ENCODE measurements at places on chromosomes 16 and 17.

- DNase-seq = no peak
Observed at GRCh38 chr16:74651841-74652240, 14.8 kb downstream of the RFWD3 start.

DNA sequence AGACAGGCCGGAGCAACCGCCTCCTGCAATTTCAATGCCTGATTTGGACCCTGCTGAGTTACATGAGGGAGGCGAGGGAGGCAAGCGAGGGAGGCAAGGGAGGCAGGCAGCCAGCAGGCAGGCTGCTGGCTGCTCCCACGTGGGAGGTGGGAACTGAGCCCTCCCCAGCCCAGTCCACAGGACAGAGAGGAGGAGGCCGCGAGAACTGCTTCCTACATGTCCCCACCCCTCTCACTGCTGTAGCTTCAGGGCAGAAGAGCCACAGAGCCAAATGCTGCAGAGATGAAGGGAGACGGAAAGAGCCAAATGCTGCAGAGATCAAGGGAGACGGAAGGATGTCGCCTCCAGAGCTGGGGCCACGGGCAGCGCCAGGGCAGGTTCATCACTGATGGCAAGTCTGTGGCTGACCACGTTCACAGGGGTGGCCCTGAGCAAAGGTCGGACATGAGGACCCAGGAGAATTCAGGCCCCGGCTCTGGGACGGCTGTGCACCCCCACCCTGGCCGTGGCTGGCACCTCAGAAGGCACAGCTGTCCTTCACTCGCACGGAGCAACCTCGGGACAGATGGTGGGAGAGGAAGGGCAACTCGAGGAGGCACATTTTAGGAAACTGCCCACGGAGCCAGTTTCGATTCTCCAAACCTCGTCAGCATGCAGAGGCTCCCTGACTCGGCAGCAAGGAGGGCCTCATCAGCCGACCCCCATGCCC, 21.5 kb downstream of the RPH3AL start:
- DNase-seq = no peak

GRCh38 chr16:12340151-12340733, 363.7 kb downstream of the SNX29 start:
- DNase-seq = no peak

GRCh38 chr16:68399456-68399855, 48.9 kb downstream of the SMPD3 start:
- no peak for DNase-seq

DNA sequence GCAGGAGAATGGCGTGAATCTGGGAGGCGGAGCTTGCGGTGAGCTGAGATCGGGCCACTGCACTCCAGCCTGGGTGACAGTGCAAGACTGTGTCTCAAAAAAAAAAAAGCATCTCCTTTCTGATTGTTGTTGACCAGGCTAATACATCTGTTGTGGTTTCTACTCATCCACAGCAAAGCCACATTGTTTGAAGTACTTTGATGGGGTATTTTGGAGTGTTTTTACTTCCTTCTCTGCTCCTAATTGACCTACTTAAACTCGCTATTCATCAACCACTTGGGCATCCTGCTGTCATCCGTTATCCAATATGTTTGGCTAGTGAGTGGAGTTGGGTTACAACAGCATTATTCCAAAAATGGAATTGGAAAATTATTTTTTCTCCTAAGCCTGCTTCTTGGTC, 3.5 kb upstream of the CDC27 start:
- no peak for DNase-seq

DNA sequence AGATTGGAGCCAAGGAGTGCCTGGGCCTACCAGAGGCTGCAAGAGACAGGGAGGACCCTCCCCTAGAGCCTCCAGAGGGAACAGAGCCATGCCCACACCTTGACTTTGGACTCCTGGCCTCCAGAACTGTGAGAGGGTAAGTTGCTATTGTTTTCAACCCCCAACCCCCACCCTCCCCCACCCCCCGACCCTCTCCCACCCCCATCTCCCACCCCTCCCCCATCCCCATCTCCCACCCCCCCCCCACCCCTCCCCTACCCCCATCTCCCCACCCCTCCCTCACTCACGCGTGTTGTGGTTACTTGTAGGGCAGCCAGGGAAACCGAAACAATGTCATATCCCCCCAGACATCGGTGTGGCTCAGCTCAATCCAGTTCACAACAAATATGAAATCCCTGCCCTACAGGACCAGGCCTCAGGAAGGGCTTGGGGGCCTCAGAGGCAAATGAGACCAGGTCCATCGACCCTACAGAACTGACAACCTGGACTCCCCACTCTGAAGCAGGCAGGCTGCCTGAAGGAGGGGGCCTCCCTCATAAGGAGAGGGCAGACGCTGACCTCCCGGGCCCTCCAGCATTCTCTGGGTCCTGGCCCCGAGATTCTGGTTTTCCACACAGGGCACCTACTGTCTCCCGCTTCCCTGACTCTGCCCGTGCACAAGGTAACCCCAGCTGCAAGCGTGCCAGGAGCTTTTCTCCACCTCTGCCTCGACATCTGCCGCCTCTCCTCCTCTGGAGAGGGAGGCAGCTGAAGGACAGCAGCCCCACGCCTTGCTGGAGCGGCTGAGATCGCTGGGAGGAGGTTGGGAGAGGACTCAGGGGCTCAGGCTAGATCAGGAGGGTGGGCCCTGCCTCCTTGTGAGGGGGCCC, 3.0 kb upstream of the ZCCHC14 start:
- DNase-seq = no peak

- DNase-seq = no peak
Observed at GRCh38 chr16:46862555-46863447, 21.4 kb upstream of the GPT2 start.

DNA sequence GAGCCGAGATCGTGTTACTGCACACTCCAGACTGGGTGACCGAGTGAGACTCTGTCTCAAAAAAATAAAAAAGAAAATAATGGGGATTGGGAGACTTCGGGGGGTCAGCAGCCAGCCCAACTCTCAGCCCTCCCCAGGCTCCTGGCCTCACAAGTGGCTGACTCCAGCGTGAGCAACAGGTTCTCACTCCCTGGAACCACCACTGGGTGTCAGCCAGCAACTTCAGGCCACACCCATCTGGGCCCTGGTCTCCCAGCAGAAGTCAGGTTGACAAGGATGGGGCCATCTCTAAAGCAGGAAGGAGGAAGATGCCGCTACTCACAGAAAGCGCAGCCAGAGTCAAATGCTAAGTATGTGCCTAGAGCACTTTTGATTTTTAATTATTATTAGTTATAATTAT, 139.4 kb downstream of the C16orf78 start:
- no peak for DNase-seq

GRCh38 chr17:68613739-68614298, 12.7 kb upstream of the FAM20A start:
- DNase-seq = no peak

DNA sequence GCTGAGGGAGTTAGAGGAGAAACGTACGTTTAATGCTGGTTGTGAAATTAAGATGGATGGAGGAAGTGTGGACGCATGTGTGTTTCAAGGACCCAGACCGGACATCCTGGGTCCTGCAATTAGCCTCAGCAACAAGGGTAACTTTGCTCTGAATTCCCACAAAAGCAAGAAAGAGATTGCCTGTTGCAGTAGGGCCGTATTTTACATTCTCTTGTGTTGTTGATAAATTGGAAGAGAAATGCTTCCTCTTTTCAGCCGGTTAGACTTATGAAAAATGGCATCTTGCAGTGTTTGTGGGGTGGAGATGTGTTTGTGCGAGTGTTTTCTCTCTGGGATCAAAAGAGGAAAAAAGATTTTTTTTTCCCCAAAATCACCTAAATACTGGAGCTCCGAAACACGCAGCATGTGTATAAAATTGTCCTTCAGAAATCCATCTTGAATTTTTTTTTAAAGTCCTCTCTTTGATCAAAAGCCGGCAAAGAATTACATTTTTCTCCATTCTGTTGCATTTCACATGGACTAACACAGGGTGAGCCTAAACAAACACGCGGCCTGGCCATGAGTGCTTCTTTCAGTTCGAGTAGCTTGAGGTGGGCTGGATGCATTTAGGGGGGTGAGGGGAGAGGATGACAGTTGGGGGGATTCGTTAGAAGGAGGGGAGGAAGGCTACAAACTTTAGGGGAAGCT, 251.6 kb downstream of the C16orf95 start:
- no peak for DNase-seq

GRCh38 chr17:60947100-60947499, 269.4 kb downstream of the BCAS3 start:
- no peak for DNase-seq

DNA sequence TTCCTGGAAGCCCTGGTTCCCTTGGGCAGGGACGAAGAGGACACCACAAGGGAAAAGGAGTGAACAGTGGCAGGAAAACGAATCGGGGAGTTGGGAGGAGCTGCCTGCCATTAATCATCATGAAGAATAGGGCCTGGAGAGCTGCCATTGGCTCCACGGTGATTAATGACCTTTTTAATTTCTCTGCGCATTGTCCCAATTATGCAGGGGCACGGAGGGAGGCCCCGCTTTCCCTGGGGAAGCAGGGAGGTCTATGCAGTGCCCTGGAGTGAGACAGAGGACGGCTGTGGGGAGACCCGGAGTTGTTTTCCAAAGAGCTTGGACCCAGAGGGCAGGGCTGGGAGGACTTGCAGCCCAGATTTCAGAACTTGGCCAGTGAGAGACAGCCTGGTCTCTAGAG, 338.9 kb upstream of the C16orf82 start:
- DNase-seq = no peak

DNA sequence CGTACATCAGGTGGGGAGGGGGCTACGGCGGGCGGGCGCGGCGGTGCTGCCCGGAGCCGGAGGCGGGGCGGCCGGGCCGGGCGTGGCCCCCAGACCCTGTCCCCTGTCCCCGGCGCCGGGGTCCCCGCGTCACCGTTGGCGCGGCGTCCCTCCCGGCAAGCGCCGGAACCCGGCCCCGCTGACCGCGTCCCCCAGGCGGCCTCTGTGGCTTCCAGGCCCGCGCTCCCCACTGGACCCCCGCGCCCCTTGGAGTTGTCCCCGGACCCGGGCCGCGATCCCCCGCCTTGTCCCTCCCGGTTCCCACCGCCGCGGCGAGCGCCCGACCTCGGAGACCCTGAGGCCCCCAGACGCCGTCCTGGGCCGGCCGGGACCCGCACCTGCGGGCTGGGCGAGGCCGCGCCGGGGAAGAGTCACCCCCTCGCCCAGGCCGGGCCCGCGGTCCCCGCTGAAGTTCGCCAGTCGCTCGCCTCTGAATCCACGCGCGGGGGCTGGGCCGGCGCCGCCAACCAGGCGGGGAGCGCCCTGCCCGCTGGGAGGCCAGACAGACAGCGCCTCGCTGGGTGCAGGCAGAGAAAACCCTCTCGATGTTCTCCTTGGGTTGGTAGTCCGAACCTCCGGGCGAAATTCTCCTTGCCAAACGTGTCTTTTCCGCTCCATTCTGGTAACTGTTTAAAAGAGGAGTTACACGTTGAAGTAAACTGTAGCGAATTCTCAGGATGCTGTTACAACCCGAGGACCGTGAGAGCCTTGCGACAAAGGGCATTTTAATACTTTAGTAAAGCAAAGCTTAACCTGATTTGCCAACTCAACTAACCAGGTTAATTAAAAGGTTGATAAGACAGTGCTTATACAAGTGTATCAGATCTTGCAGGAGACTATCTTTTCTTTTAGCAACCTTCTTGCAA, 761 bp downstream of the GAN start:
- peak; percentile 3 for DNase-seq

GRCh38 chr16:57781741-57782606, 20.3 kb downstream of the KIFC3 start:
- DNase-seq = no peak

GRCh38 chr16:68232335-68232734, 3.6 kb downstream of the ESRP2 start:
- DNase-seq = no peak

GRCh38 chr16:27347930-27348685, 34.3 kb downstream of the IL4R start:
- no peak for DNase-seq

- DNase-seq = no peak
Observed at GRCh38 chr16:75456971-75457370, 7.5 kb downstream of the TMEM170A start.

- no peak for DNase-seq
Observed at GRCh38 chr17:55340176-55340575, 75.4 kb downstream of the HLF start.

DNA sequence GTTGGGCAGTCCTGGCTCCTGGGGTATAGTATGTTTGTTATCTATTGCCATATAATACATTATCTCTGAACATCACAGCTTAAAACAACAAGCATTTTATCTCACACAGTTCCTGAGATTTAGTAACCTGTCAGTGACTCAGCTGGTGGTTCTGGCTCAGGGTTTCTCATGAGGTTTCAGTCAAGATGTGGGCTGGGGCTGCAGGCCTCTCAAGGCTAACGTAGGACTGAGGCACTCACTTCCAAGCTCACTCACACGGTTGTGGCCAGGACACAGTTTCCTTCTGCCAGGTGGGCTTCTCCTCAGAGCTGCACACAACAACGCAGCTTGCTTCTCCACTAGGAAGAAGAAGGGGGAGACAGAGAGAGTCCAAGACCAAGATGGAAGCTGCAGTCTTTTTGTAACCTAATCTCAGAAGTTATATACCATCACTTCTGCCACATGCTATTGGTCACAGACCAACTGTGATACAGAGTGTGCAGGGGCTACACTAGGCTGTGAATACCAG, 10.3 kb upstream of the MED13 start:
- DNase-seq = no peak

DNA sequence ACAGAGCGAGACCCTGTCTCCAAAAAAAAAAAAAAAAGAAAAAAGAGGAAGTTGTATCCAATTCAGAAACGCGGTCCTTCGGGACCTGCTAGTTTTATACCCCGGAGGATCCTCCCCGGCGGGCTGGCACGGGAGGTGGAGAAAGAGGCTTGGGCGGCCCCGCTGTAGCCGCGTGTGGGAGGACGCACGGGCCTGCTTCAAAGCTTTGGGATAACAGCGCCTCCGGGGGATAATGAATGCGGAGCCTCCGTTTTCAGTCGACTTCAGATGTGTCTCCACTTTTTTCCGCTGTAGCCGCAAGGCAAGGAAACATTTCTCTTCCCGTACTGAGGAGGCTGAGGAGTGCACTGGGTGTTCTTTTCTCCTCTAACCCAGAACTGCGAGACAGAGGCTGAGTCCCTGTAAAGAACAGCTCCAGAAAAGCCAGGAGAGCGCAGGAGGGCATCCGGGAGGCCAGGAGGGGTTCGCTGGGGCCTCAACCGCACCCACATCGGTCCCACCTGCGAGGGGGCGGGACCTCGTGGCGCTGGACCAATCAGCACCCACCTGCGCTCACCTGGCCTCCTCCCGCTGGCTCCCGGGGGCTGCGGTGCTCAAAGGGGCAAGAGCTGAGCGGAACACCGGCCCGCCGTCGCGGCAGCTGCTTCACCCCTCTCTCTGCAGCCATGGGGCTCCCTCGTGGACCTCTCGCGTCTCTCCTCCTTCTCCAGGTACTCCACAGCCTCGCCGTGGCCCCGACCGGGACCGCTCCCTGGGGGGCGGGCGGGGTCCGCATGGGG, at the start of gene CDH3:
CDH3 (plus strand) TSS at position 596 of the 779 bp plus-strand sequence; CDS start at position 666, 70 bp downstream.
- no peak for DNase-seq

GRCh38 chr17:80119271-80119791, 17.9 kb downstream of the GAA start:
- DNase-seq = no peak

DNA sequence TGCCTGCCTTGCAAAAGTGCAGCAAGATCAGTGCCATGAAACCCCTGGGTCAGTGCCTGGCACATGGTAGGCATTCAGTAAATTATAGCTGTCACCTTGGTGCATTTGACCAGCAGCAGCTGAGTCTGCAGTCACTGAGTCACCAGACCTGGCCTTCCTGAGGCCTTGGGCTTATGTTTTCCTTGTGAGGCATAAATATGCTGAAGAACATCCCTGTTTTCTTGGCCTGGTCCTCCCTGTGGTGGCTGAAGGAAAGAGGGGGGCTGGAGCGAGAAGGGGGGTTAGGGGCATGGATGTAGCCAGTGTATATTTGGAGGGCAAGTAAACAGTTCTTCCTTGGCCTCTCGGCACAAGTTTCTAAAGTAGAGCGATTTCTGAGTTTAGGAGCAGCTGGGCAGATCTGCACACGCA, 26.5 kb downstream of the EPN2 start:
- DNase-seq = no peak
